ENCODE measurements at places on chromosomes 4 and X.

- no peak for DNase-seq
Measured at GRCh38 chr4:168319486-168320019, 1.0 kb upstream of the DDX60 start.

DNA sequence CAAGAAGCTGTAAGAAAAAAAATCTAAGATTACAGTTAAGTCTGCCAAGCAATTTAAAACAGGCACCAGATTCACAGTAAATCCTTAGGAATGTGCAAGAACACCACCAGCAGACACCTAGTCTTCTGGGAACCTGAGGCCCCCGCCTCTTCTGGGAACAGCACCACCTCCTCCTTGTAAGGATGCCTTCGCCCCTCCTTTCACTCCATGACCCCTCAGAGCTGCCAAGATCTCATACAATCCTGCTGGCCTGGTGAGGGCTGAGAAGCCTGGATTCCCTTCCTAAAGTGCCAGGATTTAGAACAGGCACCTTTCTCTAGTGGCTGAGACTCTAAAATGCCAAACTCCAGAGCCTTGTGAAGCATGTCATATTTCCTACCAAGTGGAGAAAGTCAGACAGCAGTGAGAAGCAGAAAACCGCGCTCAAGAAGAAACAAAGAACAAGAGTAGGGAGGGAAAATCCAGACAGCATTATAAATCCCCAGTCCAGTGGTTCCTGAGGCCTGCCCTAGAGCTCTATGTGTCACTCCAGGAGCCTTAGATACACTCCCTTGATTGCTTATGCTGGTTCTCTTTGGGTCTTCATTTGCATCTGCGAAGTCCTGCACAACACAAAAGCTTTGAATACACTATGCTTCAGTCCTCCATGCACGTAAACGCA is 166.4 kb downstream of the TSPAN5 start:
- no peak for DNase-seq

GRCh38 chrX:100948557-100948956 is 19.8 kb upstream of the XKRX start:
- DNase-seq: no peak

GRCh38 chrX:129813662-129814368 is 29.9 kb downstream of the ZDHHC9 start:
- no peak for DNase-seq

GRCh38 chr4:100509386-100509785 is 8.4 kb downstream of the EMCN start:
- DNase-seq: no peak

- DNase-seq: no peak
Measured at GRCh38 chr4:99210789-99211188, 8.3 kb downstream of the ADH6 start.

DNA sequence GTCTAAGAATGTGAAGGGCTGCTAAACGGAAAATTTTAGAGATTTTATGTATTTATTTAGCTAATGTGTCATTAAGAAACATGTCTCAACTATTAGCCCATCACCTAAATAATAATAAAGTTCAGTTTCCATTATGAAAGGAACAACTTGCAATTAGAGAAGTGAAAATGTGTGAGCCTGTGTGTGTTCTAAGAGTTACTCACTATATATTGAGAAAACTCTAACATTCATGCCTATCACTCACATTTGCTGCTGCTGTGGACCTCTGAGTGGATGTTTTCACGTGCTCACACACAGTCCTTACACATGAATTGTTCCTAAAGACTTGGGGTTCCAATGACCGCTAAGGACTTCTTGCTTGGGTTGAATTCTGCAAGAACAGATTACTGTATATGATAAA is 364.0 kb downstream of the TMA16 start:
- no peak for DNase-seq

GRCh38 chrX:110133735-110134370 is 130.9 kb downstream of the TMEM164 start:
- no peak for DNase-seq

DNA sequence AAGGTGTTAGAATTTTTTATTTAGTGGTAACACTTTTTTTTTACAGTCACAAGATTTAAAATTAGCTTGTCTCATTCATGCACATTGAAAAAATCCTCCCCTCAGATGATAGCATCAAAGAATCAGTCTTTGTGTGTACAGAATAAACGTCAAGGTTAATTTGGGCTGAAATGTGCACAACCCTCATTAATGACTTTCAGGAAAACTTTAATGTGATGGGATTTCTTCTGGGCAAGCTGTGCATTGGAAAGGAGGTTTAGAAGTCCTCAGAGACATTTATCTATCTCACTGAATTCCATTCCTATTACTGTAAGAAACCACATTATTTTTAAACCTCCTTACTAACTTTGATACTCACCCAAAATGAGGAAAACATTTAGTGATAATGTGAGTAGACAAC is 88.2 kb upstream of the TECRL start:
- DNase-seq: no peak

GRCh38 chrX:47900833-47901232 is 64.1 kb downstream of the ZNF81 start:
- DNase-seq: no peak

DNA sequence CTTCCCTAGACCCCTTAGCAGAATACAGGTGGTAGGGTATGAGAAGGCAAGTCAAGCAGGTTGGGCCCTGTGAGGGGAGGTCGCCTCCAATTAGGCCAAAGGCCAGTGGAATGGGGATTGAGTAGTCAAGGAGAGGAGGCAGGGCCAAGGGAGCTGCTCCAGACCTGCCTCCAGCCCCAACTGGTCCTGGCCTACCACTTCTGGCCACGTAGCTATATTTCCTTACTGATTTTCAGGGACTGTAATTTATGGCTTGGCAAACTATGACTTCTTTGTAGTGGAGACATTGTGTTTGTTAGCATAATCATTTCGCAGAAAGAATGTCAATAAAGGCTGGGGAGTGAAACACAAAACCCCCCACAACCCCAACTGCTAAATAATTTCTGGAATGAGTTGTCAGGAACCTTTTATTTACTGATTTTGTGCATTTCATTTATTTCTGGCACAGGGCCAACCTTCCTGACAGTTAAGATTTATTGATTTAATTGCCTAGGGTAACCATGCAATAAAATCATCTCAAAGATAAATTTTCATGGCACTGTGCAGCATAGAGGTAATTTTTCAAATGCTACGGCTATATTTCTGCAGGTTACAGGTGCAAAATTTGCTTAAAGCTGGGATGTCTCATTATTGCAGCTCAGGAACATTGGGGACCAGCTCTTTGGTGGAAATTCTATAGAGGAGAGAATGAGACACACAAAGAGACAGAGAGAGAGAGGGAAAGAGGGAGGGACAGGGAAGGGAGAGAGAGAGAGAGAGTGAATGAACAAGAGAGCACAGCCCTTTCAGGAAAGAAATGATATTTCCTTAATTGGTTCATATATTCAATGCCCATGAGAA is 494.9 kb downstream of the IDS start:
- DNase-seq: no peak

- no peak for DNase-seq
Measured at GRCh38 chrX:104013606-104014005, at the start of gene H2BW1. H2BW1 (minus strand) TSS chrX:104013708; CDS start chrX:104013576, 132 bp downstream.

DNA sequence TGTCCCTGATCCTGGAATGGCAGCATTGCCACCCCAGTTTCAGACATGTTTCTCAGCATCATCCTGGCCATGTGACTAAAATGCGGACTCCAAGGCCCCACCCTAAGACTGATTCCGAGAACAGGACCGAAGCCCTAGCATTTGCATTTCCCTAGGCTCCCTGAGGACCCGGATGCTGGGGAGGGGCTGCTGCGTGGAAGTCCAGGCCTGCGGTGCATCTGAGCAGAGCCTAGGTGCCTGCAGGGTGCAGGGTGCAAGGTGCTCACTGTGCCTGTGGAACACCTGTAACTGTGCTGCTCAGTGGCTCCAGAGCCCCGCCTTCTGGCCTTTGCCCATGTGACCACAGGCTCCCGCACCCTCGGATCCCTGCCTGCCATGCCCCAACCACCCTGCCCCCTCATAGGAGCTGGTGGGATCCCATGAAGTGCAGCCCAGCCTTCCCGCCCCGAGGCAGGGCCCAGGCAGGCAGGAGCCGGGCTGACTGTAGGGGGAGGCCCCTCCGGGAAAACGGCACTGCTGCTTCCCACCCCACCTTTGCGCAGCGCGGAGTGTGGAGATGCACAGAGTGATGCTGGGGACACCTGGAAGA is 14.9 kb downstream of the PNMA6F start:
- no peak for DNase-seq

- DNase-seq: peak; percentile 78
Measured at GRCh38 chr4:150072906-150073714, 5.1 kb upstream of the DCLK2 start.

Data from AG08396 (cell line).